ENCODE measurements at places on chromosomes 6 and 20.

DNA sequence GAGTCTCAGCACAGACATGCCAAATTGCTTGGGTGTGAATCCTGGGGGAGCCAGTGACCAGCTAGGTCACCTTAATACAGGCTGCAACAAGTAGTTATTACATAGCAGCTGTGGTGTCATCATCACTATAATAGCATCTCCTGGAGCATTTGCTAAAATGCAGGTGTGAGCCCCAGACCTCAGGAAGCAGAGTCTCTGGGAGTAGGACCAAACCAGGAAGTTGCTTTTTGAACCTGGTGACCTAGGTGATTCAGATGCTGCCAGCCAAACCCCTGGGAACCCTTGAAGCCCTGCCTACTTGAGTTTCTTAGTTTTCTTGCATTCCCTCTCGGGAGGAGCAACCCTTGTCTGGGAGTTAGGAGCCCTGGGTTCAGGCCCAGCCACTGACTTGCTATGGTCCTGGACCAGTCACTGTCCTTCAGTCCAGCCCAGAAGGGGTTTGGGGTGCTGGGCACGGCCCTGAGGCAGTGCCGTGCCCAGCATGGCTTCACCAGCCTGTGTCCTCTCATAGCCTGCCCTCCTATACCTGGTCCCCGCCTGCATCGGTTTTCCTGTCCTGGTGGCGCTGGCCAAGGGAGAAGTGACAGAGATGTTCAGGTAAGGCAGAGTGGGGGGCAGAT lies 39.3 kb upstream of the ID1 start:
- no peak for DNase-seq

- DNase-seq = no peak
These were observed 94.8 kb downstream of the COL21A1 start for GRCh38 chr6:56152611-56153010.

DNA sequence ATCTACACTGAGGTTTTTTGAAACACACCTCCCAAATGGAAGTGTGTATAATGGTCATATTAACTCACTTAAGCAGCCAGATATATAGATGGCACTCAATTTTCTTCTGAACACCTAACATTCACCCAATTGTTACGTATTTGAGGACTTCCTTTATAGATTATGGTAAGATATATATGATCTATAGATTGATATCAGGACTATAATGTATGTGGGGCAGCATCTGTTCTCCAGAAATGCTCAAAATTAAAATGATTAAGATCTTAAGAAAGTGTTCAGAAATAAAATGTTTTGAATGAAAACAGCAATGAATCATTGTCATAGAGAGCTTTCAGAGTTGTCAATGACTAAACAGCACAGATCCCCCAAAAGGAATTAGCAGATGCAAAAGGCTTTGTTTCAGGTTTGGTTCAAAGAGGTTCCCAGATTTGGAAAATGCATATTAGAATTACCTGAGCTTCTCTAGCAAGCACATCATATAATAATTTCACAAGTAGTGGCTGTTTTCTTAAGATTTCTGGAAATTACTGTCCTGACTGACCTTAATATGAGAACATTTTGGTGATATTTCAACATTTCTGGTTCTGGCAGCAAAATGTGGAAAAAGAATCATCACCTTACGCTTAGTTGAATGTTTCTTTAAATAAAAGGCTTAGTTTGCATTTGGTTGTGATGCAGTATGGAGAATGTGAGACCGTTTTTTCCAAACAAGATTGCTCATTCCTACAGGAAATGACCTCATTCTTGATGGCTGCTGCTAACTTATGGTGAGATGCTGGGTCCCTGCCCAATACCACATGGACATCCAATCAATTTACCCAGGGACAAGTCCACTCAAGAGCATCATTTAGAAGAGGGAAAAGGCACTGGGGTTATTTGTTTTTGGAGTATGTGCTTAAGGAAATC lies 31.5 kb downstream of the TRAF3IP2 start:
- DNase-seq = no peak

- no peak for DNase-seq
These were observed 201.2 kb upstream of the MYLIP start for GRCh38 chr6:15927531-15928225.

DNA sequence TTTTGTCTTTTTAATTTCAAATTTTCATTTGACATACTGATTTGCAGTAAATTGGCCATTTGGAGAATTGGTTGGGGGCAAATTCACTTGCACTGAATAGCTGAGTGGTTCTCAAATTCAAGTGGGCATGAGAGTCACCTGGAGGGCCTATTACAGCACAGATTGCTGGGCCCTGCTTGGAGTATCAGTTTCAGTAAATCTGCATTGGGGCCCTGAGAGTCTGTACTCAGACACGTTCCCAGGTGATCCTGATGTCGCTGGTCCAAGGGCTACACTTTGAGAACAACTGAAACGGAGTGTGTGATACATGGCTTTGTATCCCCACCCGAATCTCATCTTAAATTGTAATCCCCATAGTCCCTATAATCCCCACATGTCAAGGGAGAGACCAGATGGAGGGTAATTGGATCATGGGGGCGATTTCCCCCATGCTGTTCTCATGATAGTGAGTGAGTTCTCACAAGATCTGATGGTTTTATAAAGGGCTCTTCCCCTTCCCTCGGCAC lies 115.9 kb downstream of the KLHL32 start:
- DNase-seq = no peak

DNA sequence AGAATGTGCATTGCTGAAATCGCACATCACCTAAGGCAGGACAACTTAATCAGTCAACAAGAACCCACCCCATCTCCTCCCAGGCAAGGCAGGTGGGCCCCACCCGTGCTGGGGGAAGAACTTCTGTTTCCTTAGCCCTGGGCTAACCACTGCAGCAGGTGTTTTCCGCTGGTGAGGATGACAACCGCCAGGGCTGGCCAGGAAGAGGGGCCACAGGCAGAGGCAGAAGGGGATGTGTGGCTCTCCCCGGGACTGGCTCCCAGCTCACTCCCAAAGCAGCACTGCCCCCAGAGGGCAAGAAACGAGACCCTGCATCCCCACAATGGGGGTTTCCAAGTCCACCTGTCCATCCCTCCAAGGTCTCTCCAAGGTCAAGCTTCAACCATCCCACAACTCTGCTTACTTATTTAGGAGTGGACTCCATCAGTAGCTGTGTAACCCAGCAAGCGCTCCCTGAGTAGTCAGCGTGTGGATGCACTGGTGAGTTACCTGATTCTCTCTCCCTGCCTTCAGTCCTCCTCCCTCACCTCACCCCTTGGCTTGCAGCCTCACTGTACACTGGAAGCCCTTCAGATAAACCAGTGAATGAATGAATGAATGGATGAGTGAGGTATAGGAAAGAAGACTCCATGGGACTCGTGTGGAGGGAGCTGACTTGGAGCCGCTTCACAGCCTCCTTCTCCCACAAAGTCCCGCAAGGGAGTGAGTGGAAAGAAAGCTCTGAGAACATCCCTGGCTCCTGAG lies 168.2 kb upstream of the CST7 start:
- DNase-seq = no peak

- DNase-seq = no peak
These were observed 105.5 kb downstream of the HUS1B start for GRCh38 chr6:551405-551804.

DNA sequence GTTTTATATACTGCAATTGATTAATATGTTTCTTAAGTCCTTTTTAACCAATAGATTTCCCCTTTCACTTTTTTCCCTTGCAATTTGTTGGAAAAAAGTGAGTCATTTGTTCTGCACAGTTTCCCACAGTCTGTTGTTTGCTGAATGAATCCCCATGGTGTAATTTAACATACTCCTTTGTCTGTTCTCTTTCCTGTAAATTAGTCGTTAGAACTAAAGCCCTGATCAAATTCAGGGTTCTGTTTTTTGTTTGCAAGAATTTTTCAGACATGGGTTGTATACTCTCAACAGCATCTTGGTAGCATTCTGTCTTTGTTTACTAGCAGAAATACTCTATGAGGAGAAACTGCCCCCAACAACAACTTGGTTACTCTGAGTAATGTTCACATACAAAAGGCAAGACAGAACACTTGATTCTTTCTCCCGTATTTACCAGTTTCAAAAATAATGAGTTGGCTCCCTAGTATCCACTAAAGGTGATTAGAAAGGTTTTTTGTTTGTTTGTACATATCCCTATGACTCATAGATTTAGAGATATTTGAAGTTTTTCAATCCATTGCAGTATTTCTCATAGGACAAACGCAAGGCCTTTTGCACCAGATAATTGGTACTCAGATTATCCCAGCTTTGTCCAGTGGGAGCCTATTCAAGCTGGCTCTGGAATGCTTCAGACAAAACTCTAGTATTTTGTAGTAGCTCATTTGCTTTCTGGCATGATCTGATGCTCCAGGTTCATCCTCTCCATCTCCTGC lies 16.5 kb downstream of the BLOC1S5 start:
- no peak for DNase-seq

DNA sequence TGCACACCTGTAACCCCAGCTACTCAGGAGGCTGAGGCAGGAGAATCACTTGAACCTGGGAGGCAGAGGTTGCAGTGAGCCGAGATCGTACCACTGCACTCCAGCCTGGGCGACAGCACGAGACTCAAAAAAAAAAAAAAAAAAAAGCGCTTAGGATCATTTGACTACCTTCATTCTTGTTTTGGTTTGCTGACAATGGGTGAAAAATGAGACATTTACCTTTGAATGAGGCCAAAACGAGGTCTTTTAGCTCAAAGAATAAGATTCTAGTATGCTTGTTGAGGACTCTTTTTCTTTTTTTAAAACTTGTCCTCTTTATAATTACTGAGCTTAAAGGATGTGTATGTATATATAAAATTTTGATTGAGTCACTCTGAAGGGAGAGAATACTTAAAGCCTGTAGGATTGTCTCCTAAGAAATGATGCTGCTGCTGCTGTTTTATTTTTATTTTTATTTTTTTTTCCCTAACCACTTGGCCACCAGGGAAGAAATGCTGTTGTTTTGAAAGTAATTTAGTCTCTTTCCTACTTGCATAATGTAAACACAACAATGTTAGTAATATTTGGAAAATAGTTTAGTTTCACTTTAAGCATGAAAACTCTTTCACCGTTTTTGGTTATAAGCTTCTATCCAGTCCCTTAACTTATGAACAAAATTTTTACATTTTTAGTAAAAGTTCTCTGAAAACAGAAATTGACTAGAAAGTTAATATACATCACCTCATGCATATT lies 7.9 kb downstream of the UBR2 start:
- no peak for DNase-seq

DNA sequence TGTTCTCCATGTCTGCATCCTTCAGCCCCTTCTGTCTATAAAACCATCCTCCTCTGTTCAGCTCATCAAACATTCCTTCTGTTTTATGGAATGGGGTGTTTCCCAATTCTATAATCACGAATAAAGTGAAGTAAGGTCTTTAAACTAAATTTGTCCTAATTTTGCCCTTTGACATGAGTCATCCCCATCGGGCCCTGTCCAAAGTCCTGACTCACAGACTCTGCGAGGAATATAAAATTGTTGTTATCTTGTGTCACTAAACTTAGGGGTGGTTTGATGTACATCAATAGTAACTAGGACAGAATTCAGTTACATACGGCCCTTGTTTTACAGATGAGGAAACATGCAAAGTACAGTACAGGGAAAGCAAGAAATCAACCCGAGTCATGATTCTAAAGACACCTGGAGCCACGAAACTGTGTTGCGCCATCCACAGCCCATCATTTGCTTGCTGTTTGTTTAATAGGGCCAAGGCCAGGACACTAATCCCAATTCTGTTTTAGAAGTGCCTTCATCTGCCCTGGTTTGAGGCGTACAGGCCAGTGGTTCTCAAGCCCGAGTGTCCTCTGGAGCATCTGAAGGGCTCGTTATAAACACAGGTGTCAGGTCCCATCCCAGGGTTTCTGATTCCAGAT lies 2.8 kb downstream of the ACSS1 start:
- DNase-seq = no peak

GRCh38 chr6:75922226-75922625 lies 150.2 kb downstream of the IMPG1 start:
- no peak for DNase-seq

DNA sequence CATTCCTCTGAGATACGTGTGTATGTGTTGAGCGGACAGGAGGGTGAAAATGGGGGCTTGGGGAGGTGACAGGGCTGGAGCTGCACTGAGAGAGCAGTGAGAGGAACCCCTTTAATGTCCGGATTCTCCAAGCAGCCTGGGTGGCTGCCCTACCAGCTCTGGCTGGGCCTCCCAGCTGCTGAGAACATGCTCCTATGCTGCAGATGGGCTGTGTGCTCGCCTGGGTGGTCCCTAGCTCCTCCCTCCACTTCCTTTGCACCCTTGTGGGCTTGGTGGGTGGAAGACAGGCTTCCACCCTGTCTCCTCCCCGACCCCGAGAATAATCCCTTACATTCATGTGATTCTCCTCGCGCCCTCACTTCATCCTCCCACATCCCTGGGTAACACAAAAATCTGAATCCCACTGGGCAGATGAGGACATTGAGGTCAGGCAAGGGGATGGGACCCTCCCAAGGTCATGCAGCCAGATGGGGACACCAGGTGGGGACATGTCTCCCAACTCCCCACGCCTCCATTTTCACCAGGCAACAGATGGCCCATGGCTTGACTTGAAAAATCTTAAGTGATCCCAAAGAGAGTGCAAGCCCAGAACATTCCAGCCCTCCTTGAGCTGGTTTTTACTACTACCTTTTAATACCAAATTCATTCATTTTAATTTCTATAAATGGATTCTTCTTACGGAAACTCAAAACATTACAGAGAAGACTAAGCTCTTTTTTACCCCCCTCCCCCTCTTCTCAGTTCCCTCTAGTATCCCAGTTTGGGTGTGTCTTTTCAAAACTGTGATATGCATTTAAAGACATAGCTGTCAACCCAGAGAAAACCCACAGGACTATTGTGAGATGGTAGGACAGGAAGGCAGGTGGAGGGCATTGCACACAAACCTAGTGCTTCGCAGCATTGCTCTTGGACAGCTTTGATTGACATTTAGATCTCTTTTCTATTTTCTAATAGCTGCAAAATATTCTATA lies 5.0 kb upstream of the PDRG1 start:
- DNase-seq = no peak

DNA sequence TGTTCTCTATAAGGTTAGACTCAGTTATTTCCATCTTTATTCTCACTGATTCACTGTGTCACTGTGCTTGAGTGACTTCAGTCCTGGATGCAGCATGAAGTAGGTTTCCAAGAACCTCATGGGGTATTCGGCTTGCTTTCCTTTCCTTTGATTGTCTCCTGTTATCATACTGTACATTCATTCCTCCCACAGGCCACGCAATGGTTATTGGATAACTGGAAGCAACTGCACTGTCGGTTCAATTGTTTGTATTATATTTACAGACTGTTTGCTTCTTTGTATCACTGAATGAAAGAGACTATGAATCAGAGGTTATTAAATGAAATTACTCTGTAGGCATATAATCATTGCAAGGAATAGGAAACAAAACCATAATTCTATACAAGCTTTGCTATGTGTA lies 129.4 kb downstream of the MAP7 start:
- no peak for DNase-seq

All from stimulated activated CD4-positive, alpha-beta T cell treated with anti-CD3 and anti-CD28 coated beads, Interleukin-1b, Interleukin-23, amount 100 ng/mL, for 1 hour (primary cell).